ENCODE measurements at places on chromosomes 5 and 9.

DNA sequence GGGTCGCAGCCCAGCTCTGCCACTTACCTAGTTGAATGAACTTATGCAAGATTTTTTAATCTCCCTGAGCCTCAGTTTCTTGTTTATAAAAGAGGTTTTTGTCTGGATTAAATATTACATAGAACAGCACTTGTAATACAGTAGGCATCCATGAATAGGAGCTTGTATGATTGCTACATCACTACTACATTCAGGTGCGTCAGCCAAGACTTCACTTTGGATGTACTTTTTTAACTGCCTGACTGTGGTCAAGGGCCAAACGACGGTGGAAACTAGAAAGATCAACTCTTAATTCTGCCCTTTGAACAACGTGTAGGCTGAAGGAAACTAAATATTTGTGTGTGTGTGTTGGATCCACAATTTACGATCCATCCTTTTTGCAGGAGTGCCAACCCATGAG, 172.8 kb downstream of the RFK start:
- no peak overlapping the region for H3K27ac ChIP-seq
- H3K27me3 ChIP-seq: no peaks in the 10 kb centered on the region
- H3K36me3 ChIP-seq: no peaks in the 10 kb centered on the region
- no peak overlapping the region for H3K4me3 ChIP-seq

DNA sequence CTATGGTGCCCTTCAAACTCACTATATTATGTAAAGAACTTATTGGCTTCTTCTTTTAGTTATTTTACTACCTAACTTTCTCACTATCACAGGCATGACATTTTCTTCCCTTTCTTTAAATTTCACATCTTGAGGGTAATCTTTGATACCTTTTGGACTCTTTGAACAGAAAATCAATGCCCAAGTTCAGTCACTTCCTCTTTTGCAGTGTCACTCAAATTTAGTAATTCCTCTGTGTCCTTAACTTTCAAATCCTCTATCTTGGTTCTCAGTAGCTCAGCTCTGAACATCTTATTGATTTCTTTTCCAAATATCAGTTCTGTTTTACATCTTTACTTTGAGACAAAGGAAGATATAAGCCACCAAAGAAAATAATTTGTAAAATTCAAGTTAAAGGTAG, 25.5 kb downstream of the CNTLN start:
- H3K27me3 ChIP-seq: no peaks in the 10 kb centered on the region
- H3K4me3 ChIP-seq: no peak overlapping the region
- no peak overlapping the region for H3K27ac ChIP-seq

DNA sequence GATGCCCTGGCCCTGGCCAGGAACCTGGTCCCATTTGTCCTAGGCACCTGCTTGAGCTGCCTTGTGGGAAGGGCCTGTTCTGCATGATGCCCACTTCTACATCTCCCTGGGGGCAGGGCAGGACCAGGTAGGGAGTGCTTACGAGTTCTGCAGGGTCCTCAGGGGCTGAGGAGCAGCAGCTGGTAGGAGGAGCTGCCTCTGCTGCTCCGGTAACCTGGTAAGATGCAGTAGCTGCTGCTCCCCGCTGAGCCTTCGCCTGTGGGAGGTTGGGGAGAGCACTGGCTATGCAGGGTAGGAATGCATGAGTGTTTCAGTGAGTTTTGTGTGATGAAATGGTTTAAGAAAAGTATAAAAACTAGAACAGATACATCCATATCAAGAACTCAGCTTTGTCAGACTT, 13.6 kb downstream of the LRRC8A start:
- H3K27me3 ChIP-seq: no peaks in the 10 kb centered on the region
- H3K27ac ChIP-seq: no peak overlapping the region
- peaks cover 35% of the 10 kb centered on the region for H3K36me3 ChIP-seq

- H3K4me1 ChIP-seq: no peaks in the 10 kb centered on the region
- H3K27me3 ChIP-seq: peaks cover 2% of the 10 kb centered on the region
- no peak overlapping the region for H3K4me3 ChIP-seq
- DNase-seq: peak; percentile 16
- no peaks in the 10 kb centered on the region for H3K36me3 ChIP-seq
Observed at GRCh38 chr9:89951675-89952074, 346.9 kb downstream of the GADD45G start.

GRCh38 chr9:97398999-97399758, 12.7 kb upstream of the TDRD7 start:
- H3K4me1 ChIP-seq: no peaks in the 10 kb centered on the region
- H3K27ac ChIP-seq: no peak overlapping the region
- no peak overlapping the region for H3K4me3 ChIP-seq
- peaks cover 12% of the 10 kb centered on the region for H3K27me3 ChIP-seq

DNA sequence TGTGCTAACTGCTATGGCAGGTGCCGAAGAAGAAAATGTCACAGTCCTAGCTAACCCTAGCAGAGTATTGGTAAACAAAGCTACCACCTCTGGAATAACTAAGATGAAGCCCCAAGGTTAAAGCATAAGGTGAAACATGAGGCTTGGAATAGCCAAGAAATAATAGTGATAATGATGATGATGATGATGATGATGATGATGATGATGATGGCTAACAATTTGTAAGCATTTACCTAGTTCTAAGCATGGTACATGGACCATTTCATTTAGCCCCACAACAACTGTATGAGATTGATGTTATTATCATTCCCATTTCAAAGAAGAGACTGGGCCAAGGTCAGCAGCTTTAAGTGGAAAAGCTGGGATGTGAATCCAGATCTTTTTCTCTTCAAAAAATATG, 35.3 kb downstream of the SH3RF2 start:
- H3K27me3 ChIP-seq: no peaks in the 10 kb centered on the region
- no peaks in the 10 kb centered on the region for H3K36me3 ChIP-seq
- H3K4me1 ChIP-seq: peaks cover 3% of the 10 kb centered on the region
- DNase-seq: no peak
- H3K27ac ChIP-seq: no peak overlapping the region

DNA sequence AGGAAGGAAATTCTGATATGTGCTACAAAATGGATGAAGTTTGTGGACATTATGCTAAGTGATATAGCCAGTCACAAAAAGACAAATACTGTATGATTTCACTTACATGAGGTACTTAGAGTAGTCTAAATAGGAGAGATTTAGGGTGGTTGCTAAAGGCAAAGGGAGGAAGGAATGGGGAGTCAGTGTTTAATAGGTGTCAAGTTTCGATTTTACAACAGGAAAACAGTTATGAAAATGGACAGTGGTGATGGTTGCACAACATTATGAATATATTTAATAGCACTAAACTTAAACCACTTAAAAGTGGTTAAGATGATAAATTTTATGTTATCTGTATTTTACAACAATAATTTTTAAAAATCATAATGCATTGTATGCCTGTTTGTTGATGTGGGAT, 40.4 kb upstream of the ECM2 start:
- H3K36me3 ChIP-seq: no peaks in the 10 kb centered on the region
- no peak overlapping the region for H3K27ac ChIP-seq
- no peak overlapping the region for H3K4me3 ChIP-seq
- DNase-seq: no peak
- H3K27me3 ChIP-seq: no peaks in the 10 kb centered on the region

DNA sequence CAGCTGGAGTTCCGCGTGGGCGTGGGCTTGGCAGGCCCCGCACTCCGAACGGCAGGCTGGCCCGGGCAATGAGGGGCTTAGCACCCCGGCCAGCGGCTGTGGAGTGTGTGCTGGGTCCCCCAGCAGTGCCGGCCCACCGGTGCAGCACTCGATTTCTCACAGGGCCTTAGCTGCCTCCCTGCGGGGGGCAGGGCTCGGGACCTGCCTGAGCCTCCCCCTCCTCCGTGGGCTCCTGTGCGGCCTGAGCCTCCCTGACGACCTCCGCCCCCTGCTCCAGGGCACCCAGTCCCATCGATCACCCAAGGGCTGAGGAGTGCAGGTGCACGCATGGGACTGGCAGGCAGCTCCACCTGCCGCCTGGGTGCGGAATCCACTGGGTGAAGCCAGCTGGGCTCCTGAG, 191.8 kb downstream of the CYLC2 start:
- no peak overlapping the region for H3K4me3 ChIP-seq
- H3K27ac ChIP-seq: no peak overlapping the region
- no peaks in the 10 kb centered on the region for H3K36me3 ChIP-seq
- H3K27me3 ChIP-seq: no peaks in the 10 kb centered on the region
- no peak for DNase-seq
- H3K4me1 ChIP-seq: no peaks in the 10 kb centered on the region

- H3K27ac ChIP-seq: no peak overlapping the region
- H3K4me3 ChIP-seq: no peak overlapping the region
- no peaks in the 10 kb centered on the region for H3K36me3 ChIP-seq
- peaks cover 8% of the 10 kb centered on the region for H3K4me1 ChIP-seq
- no peaks in the 10 kb centered on the region for H3K27me3 ChIP-seq
- DNase-seq: peak; percentile 24
Observed at GRCh38 chr9:98916660-98917059, 27.0 kb upstream of the COL15A1 start.

DNA sequence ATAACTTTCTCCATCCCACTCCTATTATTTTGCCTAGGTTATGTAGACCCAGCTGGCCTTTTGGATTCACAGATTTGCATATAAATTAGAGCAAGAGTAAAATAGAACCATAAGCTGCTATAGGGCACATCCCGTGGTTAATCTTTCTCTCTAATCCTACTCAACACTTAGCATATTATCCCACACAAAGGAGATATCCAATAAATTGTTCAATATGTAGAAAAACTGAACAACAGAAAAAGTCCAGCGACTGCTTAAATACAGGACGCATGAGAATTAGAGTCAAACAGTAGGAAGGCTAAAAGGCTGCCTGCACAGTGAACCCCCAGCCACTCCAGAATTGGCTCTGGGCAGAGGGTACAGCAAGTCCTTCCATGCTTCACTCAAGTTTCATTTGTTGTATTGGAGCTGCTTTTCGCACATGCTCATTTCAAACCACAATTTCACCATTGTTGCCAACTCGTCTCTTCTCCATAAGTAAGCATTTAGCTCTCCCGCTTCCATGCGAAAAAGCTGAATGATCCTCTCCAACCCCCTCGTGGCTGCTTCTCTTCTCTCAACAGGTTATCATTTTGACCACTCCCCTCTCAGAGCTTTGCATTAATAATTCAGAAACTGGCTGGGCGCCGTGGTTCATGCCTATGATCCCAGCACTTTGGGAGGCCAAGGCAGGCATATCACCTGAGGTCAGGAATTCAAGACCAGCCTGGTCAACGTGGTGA, 14.1 kb upstream of the IQGAP2 start:
- no peaks in the 10 kb centered on the region for H3K4me1 ChIP-seq
- H3K4me3 ChIP-seq: no peak overlapping the region
- no peak for DNase-seq
- H3K27me3 ChIP-seq: peaks cover 7% of the 10 kb centered on the region

DNA sequence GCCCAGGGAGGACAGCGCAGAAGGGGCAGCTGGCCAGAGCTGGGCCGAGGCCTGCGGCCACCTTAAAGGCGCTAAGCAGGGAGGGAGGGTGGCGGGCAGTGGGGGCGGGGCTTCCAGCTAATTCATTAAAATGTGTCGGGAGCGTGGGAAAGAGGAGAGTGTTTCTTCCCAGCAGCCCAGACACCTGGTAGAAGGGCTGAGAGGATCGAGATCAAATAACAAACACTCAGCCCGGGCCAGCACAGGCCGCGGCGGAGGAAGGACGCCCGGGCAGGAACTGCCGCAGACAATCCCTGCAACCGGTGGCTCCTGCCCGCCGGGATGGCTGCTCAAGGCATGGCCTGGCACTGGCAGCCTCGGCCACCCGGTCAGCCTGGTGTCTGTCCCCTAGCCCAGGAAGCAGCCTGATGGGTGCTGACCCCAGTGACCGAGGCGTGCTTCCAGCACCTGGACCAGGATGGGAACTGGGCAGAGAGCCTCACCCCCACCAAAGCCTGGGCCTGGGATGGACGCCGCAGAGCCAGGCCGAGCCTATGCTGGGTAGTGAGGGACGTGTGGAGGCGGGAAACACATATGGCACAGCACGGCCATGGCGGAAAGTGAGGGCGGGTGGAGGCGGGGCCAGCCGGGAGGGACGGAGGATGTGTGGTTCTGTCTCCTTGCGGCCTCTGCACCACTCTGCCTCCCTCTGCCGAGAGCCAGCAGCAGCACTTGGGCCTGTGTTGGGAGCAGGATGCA, 3.2 kb upstream of the NRARP start:
- DNase-seq: no peak
- H3K27me3 ChIP-seq: peaks cover 6% of the 10 kb centered on the region
- no peak overlapping the region for H3K4me3 ChIP-seq
- peaks cover 3% of the 10 kb centered on the region for H3K4me1 ChIP-seq
- H3K27ac ChIP-seq: no peak overlapping the region

DNA sequence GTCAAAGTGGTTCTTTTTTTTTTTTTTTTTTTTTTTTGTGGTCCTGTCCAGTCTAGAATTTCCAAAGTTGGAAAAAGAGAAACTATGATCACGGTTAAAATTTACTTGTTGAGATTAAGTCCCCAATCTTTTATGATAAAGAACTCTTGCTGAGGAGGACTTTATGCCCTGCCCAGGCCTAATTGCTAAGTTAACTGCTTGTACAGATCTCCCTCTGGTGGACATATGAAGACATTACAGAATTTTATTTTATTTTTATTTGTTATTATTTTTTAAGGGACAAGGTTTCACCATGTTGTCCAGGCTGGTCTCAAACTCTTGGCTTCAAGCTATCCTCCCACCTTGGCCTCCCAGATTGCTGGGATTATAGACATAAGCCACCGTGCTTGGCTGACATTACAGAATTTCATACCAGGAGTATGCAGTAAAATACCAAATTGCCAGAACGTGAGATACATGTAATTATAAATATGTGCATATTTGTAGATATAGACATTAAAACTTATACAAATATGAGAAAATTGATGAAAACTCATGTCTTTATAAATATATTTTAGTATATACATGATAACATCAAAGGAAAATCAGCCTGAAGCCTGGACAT, 91.2 kb downstream of the RFK start:
- no peak overlapping the region for H3K4me3 ChIP-seq
- DNase-seq: peak; percentile 72
- no peaks in the 10 kb centered on the region for H3K36me3 ChIP-seq

- DNase-seq: no peak
- no peaks in the 10 kb centered on the region for H3K36me3 ChIP-seq
- peaks cover 19% of the 10 kb centered on the region for H3K27me3 ChIP-seq
- no peak overlapping the region for H3K27ac ChIP-seq
Observed at GRCh38 chr9:89524963-89525362, 27.1 kb upstream of the SEMA4D start.

- DNase-seq: no peak
- no peaks in the 10 kb centered on the region for H3K4me1 ChIP-seq
- H3K36me3 ChIP-seq: no peaks in the 10 kb centered on the region
- H3K27ac ChIP-seq: no peak overlapping the region
- no peak overlapping the region for H3K4me3 ChIP-seq
Observed at GRCh38 chr9:89712283-89712682, 107.5 kb downstream of the GADD45G start.

DNA sequence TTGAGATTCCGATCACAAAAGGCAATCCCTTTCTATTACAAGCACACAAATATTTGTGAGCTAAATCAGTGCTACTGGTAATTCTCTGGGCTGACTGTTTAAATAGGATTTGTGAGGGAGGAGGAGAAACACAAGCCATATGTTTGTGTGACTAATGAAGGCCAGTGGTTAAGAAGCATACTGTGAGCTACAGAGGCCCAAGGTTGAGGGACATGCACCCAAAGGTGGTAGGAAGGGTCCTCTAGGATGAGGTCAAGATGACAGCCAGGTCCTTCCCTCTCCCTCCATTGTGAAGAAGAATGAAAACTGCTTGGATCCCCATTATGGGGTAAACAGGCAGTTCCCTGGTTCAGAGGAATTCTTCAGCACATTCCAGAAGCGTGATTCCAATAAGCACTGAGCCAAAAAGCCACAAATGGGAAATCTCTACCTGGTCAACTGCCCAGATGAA, 83.9 kb downstream of the SPOCK1 start:
- no peak overlapping the region for H3K4me3 ChIP-seq
- H3K4me1 ChIP-seq: peaks cover 2% of the 10 kb centered on the region
- peak overlapping the region; percentile 77 for H3K27ac ChIP-seq
- H3K36me3 ChIP-seq: no peaks in the 10 kb centered on the region
- H3K27me3 ChIP-seq: no peaks in the 10 kb centered on the region

Measured in IMR-90 (cell line).